Activated CD8-positive, alpha-beta memory T cell treated with anti-CD3 and anti-CD28 coated beads, Interleukin-2, amount 50 U/mL, for 4 hours (primary cell): ENCODE measurements at places on chromosomes 7 and 10.

GRCh38 chr7:29287366-29287765, 92.8 kb downstream of the CHN2 start:
- DNase-seq: no peak

DNA sequence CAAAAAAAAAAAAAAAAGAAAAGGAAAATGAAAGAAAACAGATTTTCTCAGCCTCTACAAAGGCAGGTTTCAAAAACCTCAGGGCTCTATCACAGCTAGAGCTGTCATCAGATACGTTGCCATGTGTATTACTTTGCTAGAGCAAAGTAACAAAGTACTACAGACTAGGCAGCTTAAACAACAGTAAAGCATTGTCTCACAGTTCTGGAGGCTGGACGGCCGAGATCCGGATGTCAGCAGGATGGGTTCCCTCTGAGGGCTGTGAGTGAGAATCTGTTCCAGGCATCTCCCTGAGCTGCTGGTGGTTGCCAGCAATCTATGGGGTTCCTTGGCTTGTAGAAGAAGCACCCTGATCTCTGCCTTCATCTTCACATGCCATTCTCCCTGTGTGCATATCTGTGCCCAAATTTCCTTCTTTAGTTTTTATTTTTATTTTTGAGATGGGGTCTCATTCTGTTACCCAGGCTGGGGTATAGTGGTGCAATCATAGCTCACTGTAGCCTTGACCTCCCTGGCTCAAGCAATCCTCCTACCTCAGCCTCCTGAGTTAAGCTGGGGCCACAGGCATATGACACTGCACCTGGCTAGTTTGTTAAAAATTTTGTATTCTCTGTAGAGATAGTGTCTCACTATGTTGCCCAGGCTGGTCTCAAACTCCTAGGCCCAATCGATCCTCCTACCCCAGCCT, 48.9 kb upstream of the KDM7A start:
- no peak for DNase-seq

GRCh38 chr10:110742801-110743200, 98.7 kb downstream of the RBM20 start:
- no peak for DNase-seq

DNA sequence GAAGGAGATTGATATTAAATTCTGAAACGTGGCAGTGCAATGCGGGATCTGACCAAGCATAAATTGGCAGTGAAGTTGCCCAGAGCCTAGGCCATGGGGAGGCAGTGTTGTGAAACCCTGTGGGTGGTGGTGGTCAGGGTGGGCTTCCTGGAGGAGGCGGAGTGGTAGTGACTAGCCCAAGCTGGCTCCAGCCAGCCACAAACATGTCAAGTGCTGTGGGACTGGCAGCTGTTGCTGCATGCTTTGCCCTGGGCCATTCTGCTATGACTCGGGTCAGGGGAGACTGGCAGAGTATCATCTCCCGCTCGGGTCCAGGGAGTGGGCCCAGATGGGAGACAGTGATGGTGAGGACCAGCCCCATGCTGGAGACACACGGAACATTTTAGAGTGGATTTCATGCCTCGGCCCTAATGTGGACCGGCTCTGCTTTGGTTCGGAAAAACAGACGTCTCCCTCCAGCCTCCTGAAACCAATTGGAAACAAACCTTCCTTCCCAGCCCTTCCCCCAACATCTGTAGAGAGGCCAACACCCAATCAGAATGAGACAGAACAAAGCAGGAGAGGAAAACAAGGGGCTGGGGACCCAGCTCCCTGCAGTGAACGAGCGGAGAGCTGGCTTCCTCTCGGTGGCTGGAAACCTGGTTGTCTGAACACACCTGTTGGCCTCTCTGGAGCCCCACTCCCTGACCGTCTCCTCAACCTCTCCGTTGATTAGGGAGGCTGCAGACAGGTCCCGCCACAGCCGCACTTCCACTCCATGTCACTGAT, 58.2 kb downstream of the TMEM270 start:
- no peak for DNase-seq

DNA sequence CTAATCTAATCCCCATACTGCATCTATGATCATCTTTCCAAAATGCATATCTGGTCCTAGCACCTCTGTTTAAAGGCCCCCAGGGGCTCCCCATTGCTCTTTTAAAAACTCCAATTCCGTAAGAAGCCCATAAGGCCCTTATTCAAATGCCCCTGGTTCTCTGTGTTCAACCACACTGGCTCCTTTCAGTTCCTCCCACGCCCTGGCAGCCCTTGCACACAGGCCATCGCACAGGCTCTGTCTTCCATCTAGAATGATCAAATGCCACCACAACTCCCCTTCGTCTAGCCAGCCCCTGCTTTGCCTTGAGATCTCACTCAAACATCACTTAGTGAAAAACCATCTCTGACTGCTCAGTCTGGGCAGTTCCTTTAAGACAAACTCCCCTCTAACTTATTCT, 112.9 kb upstream of the LYZL2 start:
- DNase-seq: no peak

DNA sequence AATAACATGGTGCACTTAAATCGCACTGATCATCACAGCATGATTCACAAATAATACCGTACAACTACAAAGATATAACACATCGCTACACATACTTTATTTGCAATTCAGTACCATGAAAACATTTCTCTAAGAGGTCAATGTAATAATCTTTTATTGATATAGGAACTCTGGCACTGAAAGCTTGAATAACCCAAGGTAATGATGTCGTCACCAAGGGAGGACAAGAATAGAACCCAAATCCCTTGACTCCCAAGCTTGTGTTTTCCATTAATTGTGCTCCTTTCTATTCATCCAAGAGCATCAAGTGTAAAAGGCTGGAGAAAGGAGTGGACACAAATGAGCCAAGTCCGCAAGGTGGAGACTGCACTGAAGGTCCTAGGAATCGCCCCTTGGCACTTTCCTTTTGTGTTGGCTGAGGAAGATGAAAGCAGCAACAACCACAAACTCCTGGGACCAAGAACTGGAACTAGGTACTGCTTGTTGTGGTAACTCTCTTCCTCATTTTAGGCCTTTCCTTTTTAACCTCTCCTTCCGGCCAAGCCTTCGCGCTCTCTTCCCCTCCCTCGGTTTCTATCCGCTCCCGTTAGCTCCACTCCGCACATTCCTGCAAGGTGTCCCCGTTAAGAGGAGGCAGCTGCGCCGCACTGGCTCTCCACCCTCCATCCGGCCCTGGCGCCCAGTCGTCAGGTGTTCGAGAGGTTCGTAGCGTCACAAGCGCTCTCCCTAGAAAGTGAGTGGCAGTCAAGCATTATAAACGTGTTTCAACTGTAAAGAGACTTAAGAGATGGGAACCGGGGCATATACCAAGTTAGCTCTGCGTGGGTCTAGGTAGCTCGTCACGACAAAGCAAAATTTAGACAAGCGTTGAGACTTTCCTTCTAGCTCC, 1.0 kb upstream of the CBLL1 start:
- no peak for DNase-seq

- DNase-seq: no peak
These were observed 908 bp downstream of the NOM1 start for GRCh38 chr7:156950381-156950858.

DNA sequence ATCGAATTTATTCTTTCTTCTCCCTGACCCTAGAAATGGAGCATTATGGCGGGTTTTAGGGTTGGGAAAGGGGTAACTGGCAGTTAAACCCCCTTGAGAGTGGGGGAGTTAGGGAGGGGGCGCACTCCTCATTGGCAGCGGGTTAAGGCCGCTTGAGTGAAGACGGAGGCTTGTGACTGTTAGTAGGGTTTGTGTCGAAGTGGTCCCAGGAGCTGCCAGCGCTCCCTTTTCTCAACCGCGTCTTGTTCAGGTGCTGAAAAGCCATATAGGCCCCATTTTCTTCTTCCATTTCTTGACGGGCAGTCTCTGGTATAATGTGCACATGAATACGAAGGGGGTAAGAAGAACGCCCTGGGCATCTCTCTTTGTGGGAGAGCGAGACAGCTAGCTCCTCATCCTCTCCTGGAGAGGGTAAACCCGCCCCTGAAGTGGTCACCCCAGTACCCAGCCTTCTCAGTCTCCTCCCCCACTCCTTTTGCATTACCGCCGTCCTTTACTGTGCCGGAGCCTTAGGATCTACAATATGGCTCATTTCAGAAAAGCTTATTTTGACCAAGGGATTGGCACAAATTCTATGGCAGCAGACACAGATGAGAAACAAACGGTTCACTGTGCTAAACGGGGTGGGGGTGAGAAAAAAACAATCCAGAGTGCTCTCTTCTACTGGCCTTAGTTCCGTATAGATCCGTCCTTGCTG, 836 bp downstream of the KMT2E start:
- peak; percentile 37 for DNase-seq

- DNase-seq: no peak
These were observed 191.9 kb downstream of the PTN start for GRCh38 chr7:137151690-137152052.

- no peak for DNase-seq
These were observed 284.5 kb downstream of the ADARB2 start for GRCh38 chr10:1452777-1453176.

DNA sequence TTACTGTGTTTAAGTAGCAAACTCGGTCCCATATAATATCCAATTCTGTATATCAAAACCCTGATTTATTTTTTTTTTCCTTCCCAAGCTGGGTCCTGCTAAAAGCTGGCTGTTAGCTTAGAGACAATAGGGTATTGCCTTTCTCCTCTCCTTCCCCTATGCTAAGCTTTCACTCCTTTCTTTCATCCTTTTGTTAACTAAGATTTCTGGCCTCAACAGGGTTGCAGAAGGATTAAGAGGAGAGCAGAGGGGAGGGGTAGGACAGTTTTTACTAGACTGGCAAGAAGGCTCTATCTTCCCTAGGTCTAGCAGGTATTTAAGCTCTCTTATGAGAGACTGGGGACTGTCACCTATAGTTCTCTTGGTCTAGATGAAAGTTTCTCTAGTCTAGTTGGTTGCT, 229.2 kb downstream of the KCND2 start:
- DNase-seq: no peak

GRCh38 chr10:76317078-76317477, 885.7 kb downstream of the LRMDA start:
- DNase-seq: no peak

- no peak for DNase-seq
These were observed 568.3 kb downstream of the TYW1 start for GRCh38 chr7:67564959-67565358.

DNA sequence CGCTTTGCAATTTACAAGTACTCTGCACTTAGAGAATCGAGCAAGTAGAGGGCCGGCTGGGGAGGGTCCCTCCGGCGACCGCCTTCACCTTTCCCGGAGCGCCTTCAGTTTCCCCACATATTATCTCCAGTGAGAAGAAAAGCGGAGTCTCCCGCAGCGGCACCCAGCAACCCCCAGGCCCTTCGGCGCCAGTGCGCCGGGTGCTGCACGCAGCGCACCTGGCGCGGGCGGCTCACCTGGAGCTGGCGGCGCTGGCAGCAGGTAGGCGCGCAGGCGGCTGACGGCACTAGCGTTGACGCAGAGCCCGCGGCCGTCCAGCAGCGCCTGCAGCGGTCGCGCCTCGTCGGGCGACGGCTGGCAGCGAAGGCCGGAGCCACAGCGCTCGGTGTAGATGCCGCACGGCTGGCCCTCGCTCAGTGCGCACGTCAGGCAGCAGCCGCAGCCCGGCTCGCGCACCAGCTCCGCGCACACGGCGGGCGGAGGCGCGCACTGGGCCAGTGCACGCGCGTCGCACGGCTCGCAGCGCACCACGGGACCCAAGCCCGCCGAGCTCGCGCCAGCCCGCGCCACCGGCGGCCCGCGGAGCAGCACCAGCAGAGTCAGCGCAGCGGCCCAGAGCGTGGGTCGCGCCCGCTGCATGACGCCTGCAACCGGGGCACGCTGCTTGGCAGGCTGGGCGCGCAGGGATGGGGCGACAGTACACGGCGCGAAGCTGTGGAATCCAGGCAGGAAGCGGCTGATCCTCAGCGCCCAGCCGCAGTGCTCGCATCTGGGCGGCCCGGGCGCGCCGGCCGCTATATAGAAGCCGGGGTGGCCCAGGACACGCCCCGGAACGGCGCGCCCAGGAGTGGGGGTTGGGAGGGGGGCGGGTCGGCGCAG, at the start of gene IGFBP3:
Gene IGFBP3, minus strand, starts transcription at position 771 of the 879 bp plus-strand sequence. Its CDS starts 132 bp downstream, at position 639.
- DNase-seq: peak; percentile 26

DNA sequence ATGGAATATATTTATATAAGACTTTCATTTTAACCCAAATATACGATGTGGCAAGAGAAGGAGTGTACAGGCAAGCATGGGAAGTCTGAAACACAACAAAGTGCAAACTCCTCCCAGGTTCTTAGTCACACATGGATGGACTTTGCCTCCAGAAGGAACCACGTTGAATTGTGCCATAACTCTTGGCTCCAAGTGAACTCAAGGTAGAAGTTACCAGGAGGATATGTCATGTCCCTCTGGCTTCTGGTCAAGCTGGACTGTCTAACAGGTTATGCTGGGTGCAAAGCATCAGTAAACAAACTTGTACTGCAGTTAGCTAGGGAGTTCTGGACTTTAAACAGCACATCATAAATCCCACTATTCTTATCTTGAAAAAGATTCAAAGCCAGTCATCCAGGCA, 328.3 kb upstream of the TEX47 start:
- DNase-seq: no peak

GRCh38 chr10:13724484-13724883, 137.7 kb downstream of the PRPF18 start:
- DNase-seq: no peak

DNA sequence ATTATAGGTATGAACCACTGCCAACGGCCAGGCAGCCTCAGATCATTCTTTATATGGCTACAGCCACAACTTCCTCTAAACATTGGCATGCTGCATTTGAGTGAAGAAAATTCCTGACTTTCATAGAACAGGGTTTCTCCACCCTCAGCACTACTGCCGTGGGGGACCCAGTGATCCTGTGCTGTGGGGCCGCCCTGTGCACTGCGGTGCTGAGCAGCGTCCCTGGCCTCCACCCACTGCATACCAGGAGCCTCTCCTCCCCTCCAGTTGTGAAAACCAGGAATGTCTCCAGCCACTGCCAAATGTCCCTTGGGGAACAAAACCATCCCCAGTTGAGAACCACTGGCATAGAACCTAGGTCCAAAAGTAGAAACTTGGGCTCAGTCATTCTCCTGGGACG, 15.8 kb downstream of the CNPY1 start:
- no peak for DNase-seq

DNA sequence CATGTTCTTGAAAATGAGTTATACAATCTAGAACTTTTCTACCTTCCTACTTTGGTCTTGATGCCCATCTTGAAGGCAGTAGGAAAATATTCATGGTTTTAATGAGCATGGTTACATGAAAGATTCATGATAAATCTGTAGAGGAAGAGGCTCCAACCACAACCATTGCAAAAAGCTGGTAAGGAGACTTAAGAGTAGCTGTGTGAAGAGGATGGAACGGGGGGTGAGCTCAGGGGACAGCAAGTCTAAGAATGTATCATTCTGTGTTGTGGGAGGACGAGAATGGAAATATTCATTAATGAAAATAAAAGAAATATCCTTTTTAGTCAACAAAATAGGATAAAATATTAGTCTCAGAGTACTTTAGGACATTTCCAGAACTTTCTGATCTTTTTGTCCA, 81.1 kb downstream of the BMPER start:
- DNase-seq: no peak
